Activated CD4-positive, alpha-beta T cell treated with anti-CD3 and anti-CD28 coated beads, Interleukin-2, amount 50 U/mL, for 16 hours (primary cell): ENCODE measurements at places on chromosomes 4 and X.

GRCh38 chr4:10075158-10075863 lies 41.3 kb downstream of the WDR1 start:
- no peak for DNase-seq

- no peak for DNase-seq
These were observed 21.8 kb upstream of the CXCL6 start for GRCh38 chr4:73814679-73815078.

DNA sequence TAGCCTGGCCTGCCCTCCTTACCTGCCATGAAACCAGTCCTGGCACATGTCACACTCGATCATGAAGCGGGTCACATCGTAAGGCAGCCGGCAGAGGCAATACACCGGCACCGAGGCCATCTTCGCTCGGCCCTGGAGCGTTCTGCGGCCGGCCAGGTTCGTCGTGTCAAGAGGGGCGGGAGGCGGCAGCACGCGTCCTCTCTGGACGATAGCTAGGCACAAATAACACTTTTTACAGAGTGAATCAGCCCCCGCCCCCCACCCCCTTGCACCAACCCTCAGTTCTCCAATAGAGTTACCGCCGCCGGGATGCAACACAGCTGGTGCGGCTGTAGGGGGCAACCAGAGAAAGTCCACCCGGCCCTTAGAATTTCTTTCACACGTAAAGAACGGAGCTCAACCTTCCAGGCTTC lies 1.7 kb downstream of the PHF8 start:
- peak; percentile 42 for DNase-seq

DNA sequence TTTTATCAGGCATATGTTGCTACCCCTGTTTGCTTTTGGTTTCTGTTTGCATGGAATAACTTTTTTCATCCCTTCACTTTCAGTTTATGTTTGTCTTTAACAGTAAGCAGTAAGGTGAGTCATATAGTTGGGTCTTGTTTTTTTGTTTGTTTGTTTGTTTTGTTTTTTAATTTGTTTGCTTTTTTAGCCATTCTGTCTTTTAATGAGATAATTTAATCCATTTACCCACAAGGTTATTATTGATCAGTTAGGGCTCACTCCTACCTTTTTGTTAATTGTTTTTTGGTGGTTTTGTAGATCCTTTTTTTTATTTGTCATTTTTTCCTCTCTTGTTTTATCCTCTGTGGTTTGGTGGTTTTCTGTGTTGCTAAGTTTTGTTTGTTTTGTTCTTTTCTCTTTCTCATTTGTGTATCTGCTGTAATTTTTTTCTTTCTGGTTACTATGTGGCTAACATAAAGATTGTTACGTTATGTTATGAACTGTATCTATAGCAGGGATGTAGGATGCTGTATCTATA lies 379.5 kb upstream of the MAD2L1 start:
- DNase-seq, result peak; percentile 1

DNA sequence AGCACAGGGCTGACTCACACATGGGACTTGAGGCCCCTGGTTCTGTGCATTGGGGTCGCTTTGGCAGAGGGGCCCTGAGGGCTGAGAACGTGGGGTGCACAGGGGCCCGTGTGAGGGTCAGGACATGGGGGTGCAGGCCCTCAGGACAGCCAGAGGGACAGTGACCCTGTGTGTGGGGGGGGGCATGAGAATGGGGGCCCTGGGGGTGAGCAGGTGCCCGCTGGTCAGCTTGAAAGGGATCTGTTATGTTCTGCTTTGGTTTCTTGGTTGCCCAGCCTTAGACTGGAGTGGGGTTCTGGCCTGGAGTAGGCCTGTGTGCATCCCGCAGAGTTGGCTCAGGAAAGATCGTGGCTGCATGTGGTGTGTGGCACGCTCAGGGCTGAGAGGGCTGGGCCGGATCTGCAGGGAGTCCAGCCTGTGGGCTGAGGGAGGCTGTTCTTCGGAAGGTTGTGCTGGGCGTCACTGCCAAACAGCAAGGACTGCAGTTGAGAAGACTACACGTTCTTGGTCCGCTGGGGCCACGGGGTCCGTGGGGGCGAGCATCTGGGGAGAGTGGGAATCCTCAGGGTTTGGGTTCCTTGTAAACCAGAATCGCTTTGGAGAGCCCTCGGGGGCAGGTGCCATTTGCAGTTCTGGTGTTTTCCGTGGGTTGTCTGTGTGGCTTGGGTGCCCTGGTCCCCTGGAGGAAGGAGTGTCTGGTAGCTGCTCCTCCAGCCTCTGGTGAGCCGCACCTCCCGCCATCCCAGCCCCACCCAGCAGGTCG lies 15.2 kb upstream of the UVSSA start:
- DNase-seq, result no peak

GRCh38 chr4:55749666-55750065 lies 69.9 kb upstream of the EXOC1L start:
- no peak for DNase-seq

GRCh38 chrX:144732588-144732987 lies 514.7 kb upstream of the SPANXN1 start:
- DNase-seq, result no peak
